ENCODE measurements at places on chromosomes 7 and 10.

DNA sequence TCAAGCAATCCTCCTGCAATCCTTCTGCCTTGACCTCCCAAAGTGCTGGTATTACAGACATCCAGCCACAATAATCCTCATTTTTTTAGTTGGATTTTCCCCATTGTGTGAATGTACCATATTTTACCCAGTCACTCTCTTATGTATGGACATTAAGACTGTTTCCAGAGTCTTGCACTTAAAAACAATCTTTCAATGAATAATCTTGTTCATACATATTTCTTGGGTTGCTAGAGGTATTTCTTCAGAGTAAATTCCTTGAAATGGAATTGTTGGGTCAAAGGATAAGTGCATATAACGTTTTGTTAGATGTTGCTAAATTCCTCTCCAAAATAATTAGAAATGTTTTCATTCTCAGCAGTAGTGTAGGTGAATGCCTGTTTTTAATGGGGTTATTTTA lies 283.1 kb upstream of the KAT6B start:
- no peak for DNase-seq

DNA sequence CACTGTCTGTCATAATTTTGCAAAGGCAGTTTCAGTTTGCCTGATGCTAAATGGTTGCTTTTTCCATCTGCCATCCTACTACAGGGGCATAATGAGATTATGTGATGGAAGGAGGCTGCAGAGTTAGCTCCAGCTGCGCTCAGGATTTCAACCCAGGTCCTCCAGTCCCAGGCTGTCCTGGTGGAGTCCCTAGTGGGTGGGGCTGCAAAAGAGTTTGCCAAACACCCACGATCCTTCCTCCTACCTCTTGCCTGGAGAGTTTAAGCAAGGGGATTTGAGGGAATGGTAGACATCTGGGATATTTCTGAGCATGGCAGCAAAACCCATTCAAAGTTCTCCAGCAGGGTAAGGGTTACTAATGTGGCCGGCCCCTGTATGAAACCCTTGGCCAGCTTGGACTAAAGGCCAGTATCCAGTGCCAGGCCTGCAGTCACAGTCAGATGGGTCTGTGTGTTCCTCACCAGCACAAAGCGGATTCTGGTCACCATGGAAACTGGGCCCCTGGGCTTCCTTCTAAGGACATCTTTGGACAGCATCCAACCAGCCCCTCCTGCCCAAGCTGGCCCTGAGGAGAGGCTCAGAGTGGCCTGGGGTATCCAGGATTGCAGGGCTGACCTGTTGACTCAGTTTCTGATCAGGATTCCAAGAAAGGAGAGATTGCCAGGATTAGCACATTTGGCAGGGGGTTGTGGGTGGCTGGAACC lies 42.7 kb upstream of the CHST3 start:
- no peak for DNase-seq

DNA sequence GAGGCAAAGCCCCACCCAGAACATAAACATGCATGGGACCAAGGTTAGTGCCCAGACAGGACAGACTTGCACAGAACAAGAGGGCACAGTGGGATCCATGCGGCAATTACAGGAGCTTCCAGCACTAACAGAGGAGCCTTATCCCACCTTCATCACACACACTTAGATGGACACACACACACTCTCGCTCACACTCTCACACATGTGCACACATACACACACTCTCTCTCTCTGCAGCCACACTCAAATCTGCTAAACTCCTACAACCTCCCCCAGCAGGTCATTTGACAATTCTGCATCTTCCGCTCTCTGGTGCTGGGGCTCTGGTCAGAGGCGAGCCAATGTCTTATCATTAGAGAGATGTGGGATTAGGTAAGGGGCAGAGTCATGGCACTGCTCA lies 120.5 kb downstream of the UBE2H start:
- DNase-seq: no peak

GRCh38 chr10:22229802-22230157 lies 12.0 kb upstream of the EBLN1 start:
- DNase-seq: no peak

DNA sequence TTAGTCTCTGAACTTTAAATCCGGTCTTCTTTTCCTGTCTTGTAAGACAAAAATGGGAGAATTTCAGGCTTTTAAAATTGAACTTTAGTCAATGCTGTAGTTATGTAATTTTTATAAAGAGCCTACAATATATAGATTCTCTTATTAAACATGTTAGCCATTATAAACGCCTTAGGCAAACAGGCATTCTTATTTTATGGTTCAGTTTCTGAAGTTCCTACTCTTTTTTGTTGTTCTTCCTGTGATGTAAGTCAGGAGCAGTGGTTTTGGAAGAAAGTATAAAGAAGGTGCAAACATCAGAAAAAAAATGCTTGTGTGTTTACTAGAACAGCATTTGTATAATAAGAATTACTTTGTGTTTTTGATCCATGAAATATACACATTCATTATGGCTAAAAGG lies 41.6 kb downstream of the BICC1 start:
- DNase-seq: no peak

GRCh38 chr7:33040803-33041516 lies 21.6 kb downstream of the NT5C3A start:
- DNase-seq: no peak

DNA sequence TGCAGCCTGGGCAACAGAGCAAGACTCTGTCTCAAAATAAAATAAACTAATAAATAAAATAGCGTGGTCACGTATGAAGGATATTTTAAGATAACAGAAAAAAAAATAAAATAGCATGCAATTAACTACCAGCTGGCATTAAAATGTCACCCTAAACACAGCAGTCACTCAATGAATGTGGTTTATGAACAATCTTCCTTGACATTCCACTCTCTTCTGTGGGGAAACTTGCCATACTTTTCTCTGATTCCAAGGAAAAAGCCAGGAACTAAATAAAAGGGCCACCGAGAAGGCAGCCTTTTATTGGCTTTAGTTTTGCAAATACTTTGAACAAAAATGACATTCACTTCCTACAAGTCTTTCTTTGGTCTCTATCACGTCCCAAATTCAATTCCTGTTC lies 266.6 kb downstream of the PARD3 start:
- no peak for DNase-seq

GRCh38 chr10:123249894-123250293 lies 95.7 kb downstream of the BUB3 start:
- no peak for DNase-seq

GRCh38 chr10:42654419-42654818 lies 16.0 kb upstream of the ZNF33B start:
- DNase-seq: no peak

DNA sequence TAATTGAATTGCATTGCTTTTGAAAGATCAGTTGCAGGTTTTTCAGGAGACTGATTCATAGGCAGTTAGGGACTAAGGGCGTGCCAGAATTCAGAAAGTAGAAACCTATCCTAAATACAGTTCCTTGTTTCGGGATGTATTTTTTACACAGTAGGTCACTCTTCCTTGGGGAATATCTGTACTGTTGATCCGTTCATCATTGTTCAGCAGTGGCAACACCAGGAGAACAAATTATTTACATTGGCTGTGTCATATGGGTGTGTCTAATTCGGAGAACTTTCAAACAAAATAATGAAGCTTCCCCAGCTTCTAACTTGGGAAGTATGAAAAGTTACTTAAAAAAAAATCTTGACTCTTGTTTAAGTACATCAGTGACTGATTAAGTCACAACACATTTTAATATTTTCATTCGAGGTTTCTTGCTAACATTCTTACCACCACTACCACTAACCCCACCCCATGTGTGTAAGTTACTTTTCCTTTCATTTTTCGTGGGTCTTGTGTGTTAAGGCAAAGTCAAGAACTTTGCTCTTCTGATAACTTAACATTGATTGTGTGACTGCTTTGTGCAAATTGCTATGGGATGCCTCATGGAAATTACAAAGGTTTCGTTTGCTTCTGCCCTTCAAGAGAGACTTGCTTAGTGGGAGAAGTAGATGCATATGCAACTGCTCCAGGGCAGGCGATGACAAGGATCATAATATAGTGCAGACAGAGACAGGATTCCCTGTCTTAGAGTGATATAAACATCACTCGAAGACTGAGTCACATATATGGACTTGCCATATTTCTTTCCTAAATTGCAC lies 43.8 kb upstream of the RPA3 start:
- DNase-seq: no peak

GRCh38 chr10:95229724-95230627 lies 35.9 kb downstream of the ACSM6 start:
- no peak for DNase-seq

DNA sequence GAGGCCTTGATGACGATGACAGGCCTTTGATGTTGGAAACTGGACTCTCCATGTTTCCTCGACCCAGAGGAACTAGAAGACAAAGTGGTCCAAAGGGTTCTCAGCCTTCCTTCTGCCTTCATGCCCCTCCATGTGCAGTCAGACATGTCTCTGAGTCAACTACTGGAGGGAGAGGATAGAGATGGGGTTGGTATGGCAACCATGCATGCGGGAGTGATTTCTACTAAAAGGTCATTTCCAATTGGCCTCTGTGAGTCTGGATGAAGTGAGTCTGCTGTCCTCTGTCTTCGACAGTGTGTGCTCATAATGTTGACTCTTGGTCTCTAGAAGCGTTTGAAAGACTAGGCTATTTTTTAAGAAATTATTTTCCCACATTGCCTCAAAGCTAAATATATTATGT lies 29.2 kb downstream of the STK17A start:
- no peak for DNase-seq

DNA sequence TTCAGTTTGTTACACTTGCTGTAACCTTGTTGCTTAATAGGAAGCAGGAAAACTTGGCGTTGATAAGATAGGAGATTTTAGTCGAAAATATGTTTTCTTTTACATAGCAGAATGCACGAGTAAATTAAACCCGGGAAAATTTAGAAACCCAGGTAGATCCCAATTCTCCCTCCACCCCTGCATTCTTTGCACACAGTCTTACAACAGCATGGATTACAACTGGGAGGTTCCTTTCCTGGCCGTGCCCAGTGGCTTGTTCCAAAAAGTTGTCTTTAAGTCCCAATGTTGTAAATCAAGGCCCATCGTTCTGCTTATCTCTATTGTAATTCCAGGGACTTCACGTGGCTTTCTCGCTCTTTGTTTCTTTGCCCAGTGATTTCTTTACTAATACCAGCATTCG lies 1.1 kb upstream of the DPY19L1 start:
- DNase-seq: no peak

- no peak for DNase-seq
Observed at GRCh38 chr7:106057204-106057961, 54.7 kb downstream of the SYPL1 start.

GRCh38 chr10:80133206-80133605 lies 676 bp downstream of the PLAC9 start:
- DNase-seq: no peak

DNA sequence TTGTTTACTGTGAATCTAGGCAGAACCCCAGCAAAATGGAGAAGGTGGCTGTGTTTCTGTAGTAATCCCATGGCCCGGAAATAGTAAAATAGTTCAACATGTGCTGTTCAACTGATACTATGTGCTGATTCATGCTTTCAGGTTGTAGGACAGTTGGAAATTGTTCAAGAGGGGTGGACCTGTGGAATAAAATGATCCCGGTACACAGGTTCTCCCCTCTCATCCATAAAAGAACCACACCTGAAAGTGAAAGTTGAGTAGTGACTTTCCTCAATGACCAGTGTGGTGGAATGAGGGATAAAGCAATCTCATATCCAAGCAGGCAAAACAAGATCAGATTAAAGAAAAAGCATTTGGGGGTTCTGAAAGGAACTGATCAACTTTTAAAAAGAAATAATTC lies 177.1 kb downstream of the POU6F2 start:
- no peak for DNase-seq

GRCh38 chr7:156559001-156559400 lies 81.6 kb upstream of the RNF32 start:
- no peak for DNase-seq

- no peak for DNase-seq
Observed at GRCh38 chr7:114819616-114820362, 102.1 kb upstream of the MDFIC start.

GRCh38 chr10:77796311-77796915 lies 130.1 kb downstream of the DLG5 start:
- DNase-seq: no peak

DNA sequence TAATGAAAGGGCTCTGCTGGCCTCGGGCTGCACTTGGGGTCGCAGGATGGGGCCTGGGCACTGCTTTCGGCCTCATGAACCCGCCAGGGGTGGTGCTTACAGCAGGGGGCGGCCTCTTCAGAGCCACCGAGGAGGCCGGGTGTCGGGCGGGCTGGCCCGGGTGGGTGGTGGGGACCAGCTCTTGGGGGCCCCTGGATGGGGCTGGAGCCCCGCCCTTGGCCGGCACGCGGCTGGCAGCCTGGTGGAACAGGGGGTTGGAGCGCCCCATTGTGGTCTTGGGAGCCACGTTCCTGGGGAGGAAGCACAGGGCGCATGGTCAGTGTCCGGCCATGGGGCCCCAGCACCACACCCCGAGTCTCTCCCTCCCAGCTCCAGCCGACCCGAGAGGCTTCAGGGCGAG lies 8.8 kb downstream of the ADAM8 start:
- DNase-seq: no peak

GRCh38 chr7:631291-631711 lies 95.2 kb upstream of the DNAAF5 start:
- no peak for DNase-seq

GRCh38 chr10:112332509-112333228 lies 41.2 kb upstream of the ACSL5 start:
- DNase-seq: peak; percentile 52

DNA sequence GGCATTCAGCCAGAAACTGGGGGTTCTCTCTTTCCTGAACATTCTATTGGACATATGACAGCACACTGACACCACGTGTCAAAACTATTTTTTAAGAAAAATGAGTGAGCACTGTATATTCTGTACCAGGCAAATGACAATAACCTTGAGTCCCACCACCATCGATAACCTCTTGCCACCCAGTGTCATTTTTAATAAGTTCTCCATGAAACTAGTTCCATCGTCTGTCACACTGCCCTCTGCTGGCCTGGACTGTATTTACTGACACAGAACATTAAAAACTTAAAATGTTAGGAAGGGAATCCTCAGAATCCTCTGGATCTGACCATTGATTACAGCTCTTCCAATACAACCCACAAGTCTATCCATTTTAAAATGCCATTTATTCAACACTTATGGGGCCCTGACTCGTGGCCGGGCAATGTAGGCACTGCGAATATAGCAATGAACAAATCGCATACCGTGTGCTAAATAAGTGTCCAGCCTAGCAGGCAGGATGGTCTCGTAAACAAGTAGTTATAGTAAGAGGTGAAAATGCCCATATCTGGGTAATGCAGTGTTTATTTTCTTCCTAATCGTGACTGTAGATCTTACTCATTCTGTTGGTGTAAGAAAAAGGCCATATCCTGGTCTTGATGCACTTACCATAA lies 35.9 kb upstream of the CACNB2 start:
- no peak for DNase-seq

- DNase-seq: no peak
Observed at GRCh38 chr10:123421461-123421860, 244.7 kb upstream of the GPR26 start.
